ENCODE measurements at places on chromosomes 5 and 9. TPM values are rescaled to one million over a fixed set of nuclear protein-coding genes. Genes with fewer than 3 reads are reported as not detected.

PCDHGB2 gene
- 0.51 TPM for total RNA-seq

FOXD4L5 gene
- total RNA-seq: not detected

IFNK gene
- total RNA-seq: not detected

CCDC69 gene
- total RNA-seq: 5.4 TPM

- DNase-seq: no peak
Observed at GRCh38 chr5:25554077-25554476, 909.3 kb upstream of the CDH10 start.

GRCh38 chr9:123276551-123276950 lies 8.2 kb upstream of the STRBP start:
- no peak for DNase-seq

GRCh38 chr9:69149321-69149807 lies 24.7 kb upstream of the TJP2 start:
- peak; percentile 84 for DNase-seq

DNA sequence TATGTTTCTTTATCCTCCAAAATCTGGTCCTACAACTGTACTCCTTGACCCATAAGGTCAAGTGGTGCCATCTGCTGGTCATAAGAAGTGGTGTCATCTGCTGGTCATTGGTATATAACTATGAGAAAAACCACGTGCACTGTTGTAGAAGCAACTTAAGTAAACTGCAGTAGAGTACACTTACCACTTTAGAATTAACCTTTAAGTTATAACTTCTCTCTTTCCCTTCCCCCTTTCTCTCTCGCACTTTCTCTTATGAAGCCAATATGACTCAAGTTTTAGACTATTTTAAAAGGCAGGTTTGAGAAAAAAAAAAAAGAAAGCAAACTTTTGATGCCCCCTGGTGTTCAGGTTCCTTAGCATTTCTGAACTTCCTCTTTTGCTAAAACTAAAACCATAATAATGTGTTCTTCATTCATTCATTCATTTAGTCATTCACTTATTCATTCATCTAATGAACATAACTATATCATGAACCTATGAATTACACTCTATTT lies 12.8 kb upstream of the MTAP start:
- DNase-seq: peak; percentile 95

GRCh38 chr5:17679597-17680203 lies 45.4 kb downstream of the TAF11L14 start:
- no peak for DNase-seq

Data from dermis blood vessel endothelial cell (primary cell).